Activated T-helper 9 cell treated with anti-CD3 and anti-CD28 coated beads, Interleukin-2, amount 50 U/mL, for 16 hours (primary cell): ENCODE measurements at places on chromosomes 7 and 10.

GRCh38 chr10:125016123-125016522 lies 74.2 kb downstream of the ZRANB1 start:
- no peak for DNase-seq

DNA sequence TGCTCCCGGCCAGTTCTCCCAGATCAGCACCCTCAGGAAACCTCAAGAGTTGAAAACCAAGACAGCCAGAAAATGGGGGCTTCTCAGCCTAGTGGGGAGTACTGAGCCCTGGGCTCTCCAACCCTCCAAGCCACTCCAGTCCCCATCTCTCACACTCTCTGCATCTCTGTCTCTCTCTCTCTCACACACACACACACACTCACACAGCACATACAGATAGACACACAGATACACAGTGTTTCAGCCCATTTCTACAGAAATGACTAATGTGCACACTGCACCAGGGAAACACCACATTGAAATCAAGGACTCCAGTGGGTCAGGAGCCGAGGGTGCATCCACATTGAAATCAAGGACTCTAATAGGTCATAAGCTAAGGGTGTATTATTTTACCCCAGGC lies 107.5 kb downstream of the MKI67 start:
- DNase-seq, result no peak

GRCh38 chr10:95837783-95838182 lies 70.0 kb upstream of the CC2D2B start:
- no peak for DNase-seq

DNA sequence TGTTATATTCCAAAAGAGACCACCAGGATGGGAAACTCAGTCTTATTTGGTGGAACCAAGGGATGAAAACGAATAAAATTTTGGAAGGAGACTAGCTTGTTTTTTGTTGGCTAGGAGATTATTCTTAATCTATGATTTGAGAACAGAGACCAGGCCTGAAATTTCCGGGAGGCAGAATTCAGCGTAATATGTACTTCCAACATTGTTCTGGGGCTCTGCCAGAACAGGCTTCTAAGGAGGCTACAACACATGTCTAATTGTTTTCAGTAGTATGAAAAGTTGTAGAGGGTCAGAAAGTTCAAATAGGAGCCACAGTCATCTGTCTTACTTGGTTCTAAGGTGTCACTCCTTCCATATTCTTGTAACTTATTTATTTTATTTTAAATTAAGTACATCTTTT lies 1.7 kb downstream of the DDX21 start:
- DNase-seq, result no peak

DNA sequence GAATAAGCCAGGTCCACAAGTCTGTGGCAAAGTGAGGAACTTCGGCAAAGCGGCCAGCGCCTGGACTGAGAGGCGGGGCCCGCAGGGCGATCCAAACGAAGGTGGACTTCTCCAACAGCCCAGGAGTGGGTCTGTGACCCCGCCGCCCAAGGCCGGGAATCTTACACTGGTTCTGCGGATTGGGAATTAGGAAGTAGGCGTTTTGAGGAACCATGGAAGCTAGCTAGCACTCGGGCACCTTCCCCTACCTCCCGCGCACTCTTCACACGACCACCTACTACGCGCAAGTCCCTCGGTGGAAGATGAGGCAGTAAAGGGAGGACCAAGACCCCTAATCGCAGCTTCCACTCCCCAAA lies 570 bp upstream of the ARF5 start:
- DNase-seq, result no peak

DNA sequence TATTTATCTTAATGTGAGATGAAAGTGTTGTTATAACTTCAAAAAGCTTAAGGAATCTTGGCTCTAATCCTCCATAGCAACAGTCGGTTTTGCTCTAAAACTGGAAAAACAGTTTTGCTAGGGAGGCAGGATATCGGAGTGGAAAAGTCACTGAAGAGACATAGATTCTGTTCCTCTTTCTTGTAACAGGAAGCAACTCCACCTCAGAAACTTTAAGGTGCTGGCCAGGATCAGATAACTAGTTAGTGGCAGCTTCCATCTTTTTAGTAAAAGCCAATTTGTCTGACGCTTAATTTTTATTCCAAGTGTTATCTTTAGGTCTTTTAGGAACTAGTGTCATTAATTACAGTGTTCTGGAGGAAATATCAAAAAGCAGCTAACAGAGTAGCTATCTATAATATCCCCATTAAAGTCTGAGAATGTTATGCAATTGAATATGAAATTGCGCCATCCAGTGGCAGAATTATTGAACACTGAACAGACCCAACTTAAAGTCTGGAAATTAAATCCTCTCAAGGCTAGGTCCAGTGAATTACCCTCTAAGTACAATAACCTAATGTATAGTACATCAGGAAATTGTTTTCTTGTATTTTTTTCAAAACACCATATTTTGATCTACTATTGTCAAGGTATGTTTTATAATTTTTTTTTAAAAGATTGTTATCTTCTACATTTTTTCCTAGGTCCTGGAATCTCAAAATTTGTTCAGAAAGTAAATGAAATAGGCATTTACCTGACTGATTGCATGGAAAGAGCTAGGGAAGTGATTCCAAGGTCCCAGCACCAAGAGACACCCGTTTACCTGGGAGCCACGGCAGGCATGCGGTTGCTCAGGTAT lies 65.9 kb upstream of the CC2D2B start:
- no peak for DNase-seq

GRCh38 chr7:55254242-55254595 lies 110.9 kb upstream of the LANCL2 start:
- no peak for DNase-seq

- no peak for DNase-seq
These were observed 231.6 kb downstream of the VTI1A start for GRCh38 chr10:112678581-112678980.

DNA sequence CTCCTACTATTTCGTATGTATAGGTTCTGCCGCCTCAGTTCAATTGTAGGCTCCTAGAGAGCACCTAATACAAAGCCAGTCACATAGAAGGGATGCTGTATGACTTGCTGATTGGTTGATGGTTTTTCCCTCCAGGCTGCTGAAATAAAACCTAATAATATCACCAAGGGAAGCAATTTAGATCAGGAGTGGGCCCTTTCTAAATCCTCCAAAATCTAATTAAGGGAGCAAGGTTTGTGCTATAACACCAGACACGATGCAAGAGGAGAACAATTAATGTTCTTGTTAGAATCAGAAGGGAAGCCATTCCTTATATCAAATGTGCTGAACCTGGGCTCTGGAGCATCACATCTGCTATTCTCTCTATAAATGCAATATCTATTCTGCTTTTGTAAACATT lies 42.0 kb upstream of the SLC13A1 start:
- no peak for DNase-seq
